ENCODE measurements at places on chromosomes 6 and 20.

DNA sequence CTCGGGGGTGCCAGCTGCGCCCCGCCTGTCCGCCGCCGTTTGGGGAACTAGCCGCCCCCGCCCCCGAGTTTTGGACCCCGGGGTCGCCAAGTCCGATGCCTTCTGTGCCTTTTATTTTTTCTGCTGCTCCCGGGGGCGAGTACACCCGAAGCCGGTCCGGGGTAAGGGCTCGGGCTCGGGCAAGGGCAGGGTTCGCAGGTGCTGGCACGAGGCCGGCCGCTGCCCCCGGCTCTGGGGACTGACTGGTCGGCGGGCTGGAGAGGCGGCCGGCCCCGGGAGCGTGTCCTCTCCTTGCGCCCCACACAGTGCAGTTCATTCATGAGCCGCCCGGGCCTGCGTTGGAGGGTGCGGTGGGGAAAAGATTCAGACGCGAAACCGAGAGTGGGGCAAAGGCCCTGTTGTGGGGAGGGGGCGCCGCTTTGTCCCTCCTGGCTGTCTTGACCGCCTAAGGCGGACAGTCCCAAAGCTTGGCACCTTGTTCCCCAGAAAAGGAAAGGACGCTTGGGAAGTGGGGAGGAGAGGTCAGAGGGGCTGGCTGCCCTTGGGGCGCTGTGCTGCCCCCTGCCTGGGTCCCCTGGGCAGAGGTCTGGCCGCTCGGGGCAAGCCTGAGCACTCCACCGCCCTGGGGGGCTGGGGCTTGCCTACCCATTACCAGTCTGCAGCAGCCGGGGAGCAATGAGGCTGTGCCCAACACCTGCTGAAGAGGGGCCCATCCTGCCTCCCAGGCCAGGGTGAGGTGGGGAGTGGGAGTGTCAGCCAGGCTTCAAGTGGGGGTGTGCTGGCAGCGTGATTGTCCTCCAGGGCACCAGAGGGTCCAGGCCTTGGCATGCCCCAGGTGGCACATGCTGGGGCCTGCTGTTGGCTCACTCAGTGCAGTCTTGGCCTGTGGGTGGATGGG lies 915 bp downstream of the TMEM63B start:
- DNase-seq: no peak

DNA sequence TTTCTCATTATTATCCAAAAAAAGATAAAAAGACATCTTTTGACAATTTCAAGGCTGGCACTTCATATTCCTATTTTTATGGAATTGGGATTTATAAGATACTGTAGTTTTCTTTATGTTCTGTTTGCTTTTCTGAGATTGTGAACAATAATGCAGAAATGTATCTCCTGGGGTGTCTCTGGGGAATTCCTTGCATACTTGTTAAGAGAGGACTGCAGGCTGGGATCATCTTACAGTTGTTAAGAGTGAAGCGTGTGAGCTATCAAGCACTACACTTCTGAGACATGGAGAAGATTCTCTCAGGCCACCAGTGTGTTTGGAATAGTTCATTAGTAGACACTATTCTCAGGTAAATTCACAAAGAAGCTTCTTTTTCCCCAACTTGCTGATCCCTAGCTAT lies 963.3 kb upstream of the GJE1 start:
- DNase-seq: no peak

GRCh38 chr6:83476971-83477370 lies 35.4 kb upstream of the PRSS35 start:
- no peak for DNase-seq

DNA sequence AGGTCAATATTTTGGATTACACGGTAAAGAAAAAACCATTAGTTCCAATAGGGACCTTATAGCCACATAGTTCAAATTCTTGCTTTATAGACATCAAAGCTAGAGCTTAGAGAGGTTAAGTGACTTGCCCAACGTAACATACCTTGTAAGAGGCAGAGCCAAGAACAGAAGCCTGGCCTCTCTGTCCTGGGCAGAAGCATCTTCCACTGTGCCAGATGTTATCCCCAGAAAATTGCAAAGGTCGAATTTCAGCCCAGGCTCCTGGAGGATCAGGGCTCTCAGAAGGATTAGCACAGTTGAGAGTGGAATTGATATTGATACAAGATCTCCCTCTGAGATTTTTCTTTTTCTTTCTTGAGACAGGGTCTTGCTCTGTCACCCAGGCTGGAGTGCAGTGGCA lies 6.1 kb downstream of the SMIM28 start:
- DNase-seq: no peak

DNA sequence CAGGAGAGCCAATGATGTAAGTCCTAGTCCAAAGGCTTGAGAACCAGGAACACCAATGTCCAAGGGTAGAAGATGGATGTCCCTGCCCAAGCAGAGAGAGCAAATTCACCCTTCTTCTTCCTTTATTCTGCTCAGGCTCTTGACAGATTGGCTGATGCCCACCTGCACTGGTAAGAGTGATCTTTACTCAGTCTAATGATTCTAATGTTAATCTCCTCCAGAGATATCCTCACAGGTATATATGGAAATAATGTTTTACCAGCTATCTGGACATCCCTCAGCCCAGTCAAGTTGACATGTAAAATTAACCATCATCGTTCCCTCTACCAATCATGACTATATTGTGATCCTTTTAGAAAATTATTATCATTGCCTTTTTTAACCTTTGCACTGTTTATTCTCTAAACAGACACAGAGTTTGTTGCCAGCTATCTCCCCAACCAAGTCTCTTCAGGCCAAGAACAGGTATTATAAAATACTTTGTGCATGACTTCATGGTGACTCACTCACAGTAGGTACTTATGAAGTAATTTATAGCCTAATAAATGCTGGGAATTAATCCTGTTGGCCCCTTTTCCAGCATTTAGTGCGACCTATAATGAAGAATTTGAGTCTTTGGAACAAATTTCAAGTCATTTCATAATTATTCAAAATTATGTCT lies 26.2 kb upstream of the TSHZ2 start:
- no peak for DNase-seq

- DNase-seq: no peak
These were observed 99.6 kb upstream of the HMGCLL1 start for GRCh38 chr6:55678330-55679224.

DNA sequence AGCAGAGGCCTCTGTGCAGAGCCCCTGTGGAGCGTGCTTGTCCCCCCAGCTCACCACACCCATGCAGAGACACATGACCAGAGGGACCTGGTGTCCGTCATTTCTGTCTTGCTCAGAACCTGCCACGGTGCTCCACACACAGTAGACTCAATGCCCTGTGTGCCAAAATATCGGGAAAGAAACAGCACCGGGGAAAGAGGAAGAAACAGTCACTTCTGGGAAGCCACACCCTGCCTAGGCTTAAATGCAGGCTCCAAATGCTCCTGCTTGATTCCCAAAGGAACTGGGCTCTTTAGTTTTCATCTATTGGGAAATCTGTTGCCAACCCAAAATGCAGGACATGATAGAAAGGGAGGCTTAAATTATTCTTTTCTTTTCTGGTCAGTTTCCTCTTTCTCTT lies 503.9 kb downstream of the CD83 start:
- DNase-seq: no peak

DNA sequence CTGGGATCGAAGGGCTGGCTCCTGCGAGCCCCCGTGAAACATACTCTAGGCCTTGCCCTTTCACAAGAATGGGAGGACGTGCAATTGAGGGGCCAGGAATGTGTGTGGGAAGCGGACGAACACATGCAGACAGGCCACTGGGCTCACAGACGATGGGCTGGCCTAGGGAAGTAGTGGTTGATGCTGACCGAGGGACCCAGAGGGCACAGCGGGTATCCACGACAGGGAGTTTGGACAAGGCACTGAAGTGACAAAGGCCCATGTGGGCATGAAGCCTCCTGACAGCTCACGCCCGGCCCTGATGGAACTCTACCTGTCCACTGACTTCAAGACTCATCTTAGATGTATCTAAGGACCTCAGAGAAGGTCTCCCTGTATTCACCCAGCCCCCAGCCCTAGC lies 52.2 kb downstream of the MYH7B start:
- no peak for DNase-seq

- DNase-seq: peak; percentile 84
These were observed 362 bp downstream of the DUSP22 start for GRCh38 chr6:292506-293192.

GRCh38 chr20:61157301-61157700 lies 94.8 kb upstream of the CDH4 start:
- no peak for DNase-seq

DNA sequence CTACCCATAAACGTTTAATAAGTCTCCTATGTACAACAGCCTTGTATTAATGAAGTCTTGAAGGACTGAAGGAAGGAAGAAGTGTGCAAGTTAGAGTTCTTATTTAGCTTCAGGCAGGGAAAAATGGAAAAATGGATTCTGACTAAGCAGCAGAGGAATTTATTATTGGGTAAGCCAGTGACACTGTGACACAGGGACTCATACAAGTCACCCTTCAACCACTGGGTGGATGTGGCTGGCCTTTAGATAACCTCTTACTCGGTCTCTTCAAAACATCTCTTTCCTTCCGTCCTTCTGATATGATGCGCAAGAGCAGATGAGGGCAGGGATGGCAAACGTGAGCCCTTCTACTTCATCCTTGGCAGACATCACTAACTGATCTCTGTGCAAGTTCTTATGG lies 145.6 kb downstream of the DHX35 start:
- no peak for DNase-seq

- no peak for DNase-seq
These were observed 50.4 kb downstream of the HMGCLL1 start for GRCh38 chr6:55528624-55529023.

DNA sequence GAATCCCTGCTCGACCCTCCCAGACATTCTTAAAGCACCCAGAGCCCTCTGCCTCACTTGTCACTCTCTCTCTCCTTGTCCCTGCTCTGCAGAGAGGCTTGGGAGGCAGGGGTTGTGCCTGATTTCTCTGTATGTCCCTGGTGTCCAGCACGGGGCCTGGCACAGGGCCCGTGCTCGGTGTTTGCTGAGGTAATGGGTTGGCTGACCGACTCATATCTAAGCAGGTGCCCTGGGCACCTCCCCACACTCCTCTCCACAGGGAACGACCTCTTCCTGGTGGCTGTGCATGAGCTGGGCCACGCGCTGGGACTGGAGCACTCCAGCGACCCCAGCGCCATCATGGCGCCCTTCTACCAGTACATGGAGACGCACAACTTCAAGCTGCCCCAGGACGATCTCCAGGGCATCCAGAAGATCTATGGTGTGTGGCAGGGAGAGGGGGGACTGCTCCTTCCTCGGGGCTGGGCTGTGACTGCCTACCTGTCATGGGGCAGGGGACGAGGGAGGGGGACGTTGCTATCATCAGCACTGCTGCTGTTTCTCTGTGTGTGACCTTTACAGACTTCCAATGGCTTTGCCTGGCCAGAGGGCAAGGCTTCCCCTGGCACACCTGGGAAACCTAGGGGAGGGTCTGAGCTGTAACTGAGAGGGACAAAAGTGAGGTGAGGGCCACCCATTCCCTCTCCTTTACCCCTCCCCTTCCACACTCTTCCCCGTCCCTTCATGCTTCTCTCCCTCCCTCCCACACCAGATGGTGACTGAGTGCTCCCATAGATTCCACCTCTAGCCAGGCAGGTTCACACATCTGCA lies 14.2 kb downstream of the MMP24OS start:
- no peak for DNase-seq

DNA sequence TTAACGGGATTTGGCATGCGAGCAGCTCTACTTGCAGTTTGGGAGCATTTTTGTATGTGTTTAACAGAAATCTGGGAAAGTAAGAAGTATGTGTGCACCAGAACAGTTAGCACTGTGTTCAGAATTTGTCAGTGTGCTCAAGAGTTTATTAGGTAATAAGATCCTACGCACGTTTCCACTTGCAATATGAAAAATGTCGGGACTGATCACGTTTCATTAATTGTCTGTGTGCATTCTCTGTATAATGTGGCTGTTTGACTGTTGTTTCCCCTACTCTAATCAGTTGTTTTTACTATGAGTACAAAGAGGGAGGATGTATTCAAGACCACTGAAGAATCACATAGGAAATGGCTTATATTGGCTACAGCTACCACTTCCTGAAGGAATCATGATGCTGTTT lies 349.7 kb upstream of the POU3F2 start:
- no peak for DNase-seq

- DNase-seq: no peak
These were observed 60.9 kb downstream of the IRF4 start for GRCh38 chr6:452301-453067.

- DNase-seq: no peak
These were observed 71.1 kb downstream of the CDH22 start for GRCh38 chr20:46237227-46237626.

DNA sequence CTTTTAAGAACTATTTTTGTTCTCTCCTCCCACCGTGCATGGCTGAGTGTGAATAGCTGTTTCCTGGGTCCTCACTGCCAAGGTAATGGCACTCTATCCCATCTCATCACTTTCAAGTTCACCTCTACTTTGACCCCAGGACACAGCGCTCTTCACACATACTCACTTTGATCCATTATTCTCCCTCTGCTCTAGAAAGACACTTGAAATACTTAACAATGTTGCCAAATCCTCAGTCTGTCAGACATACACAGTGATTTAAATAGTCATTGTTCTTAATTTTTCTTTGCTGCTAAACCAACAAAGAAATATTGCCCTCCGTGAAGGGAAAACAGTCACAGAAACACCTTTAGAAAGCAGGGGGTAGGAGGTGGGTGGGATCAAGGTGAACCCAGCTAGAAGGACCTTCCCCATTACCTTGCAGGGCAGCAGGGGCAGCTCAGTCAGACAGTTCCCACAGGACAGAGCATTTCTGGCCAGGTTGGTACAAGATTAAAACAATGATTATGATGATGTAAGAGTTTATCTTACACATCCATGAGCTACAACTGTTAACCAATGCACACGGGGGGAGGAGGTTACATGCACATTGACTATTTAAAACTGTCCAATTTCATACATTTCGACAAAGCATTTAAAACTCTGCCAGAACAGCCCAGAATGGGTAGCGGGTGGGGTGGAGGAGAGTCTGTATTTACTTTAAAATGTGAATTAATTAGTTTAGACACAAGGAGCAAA lies 2.4 kb downstream of the SLC22A23 start:
- no peak for DNase-seq

DNA sequence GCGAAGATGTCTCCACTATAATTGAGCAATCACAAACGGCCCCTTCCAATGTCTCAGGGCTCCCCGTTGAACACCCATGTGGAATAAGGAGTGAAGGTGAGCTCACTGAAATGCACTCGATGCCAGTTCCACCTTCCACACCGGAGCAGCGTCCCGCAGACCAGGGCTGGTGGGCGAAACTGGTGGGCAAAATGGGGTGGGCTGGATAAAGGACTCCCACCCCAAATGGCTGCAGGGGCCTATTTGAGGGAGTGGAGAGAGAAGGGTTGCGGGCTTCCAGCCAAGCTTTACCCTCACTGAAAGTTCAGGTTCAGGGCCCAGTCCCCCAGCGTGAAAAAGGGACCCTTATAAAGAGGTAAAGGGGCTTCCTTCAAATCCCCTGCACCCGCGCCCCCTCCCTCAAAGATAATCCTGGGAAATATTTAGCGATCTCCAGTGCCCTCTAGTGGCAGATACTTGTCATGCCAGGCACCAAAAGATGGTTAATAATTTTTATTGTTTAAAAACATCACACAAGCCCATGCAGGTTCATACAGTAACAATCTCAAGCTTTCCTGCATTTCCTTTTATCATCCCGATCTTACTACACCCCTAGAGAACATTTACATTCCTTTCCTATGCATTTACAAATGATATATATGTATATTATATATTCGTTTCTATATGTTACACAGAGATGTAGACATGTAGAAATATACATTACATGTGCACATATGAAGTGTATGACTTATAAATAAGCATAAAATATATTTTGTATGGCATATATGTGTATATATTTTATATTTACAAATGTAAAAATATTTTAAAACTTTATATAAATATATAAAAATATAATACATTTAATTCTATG lies 58.2 kb upstream of the NKX2-2 start:
- peak; percentile 39 for DNase-seq
